Hepatic stellate cell (primary cell): ENCODE measurements at places on chromosomes 7 and 10.

- DNase-seq, result no peak
Measured at GRCh38 chr10:117994771-117995170, 52.0 kb downstream of the RAB11FIP2 start.

DNA sequence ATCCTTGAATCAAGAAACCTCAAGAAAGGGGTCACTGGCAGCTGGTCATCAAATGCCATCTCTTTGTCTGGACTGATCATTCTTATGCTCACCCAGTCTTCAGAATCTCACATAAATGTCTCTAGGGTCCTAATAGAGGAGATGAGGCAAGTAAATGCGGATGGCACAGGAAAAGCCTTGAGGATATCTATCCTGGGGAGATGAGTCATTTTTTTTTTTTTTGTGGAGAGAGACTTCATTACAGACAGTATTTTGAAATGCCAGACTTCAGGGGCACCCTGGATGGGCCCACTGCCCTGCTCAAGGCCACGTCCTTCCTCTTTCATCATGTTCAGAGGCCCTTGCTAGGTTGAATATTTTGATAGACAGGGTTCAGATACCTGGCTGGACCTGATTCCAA lies 19.5 kb upstream of the PLPP4 start:
- DNase-seq, result no peak

GRCh38 chr7:88278881-88279280 lies 27.8 kb downstream of the STEAP4 start:
- no peak for DNase-seq

GRCh38 chr10:132449051-132449810 lies 52.2 kb downstream of the PWWP2B start:
- no peak for DNase-seq

GRCh38 chr7:155598810-155599210 lies 45.7 kb upstream of the RBM33 start:
- peak; percentile 78 for DNase-seq

DNA sequence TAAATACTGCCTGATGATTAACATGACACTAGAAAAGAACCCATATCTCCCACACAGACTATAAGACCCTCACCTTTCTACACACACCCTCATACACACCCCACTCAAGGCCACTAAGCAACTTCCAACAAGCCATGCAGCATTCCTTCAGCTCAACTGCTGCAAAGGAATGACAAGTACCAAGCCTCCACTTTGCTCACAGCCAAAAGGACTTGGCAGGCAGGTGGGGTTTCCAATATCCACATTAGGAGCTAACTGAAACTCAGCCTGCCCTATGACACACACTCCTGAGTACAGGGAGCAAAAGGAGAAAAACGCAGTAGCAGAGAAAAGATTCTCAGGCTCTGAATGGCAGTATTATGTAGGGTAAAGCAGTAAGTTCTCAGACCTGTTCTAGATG lies 13.4 kb downstream of the USP54 start:
- no peak for DNase-seq

DNA sequence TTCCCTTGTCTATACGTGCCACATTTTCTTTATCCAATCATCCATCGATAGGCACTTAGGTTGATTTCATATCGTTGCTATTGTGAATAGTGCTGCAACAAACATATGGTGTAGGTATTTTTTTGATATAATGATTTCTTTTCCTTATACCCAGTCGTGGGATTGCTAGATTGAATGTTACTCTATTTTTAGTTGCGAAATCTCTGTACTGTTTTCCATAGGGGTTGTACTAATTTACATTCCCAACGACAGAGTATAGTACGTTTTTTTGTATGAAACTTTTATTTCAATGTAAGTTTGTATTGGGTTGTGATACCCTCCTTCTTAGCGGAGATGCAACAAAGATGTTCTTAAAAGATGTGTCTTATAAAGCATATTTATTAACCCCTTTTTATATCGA lies 30.0 kb downstream of the AKR1B1 start:
- DNase-seq, result no peak

DNA sequence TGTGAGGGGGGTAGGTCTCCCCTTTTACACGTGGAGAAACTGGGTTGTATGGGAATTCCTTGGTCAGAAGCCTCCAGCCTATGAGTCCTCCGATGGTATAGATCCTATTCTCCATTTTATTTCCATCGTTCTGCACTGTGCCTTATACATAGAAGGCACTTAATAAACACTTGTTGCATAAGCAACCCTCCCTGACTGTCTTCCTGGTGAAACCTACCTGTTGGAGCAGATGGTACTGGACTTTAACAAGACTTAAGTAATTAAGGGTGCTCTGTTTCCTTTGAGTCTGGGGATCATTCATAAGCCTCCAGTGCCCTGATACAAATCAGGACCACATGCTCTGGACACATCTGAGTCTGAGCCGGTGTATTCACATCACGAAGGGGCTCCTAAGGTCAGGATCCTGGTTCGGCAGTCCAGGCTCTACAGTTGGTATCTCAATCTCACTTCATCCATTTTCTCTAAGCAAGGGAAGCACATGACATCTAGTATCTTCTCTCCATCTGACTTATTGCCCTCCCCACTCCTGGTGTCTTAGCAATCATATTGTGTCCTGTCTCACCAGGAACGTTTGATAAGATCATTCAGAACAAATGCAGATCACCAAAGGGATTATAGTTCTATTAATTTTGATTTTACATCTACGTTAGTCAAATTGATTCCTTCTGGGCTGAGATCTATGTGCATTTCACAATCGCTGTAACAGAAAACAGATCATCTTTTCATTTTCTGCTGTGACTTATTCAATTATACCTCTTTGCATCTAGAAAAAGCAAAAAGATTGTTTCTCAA lies 22.8 kb upstream of the EZH2 start:
- no peak for DNase-seq

DNA sequence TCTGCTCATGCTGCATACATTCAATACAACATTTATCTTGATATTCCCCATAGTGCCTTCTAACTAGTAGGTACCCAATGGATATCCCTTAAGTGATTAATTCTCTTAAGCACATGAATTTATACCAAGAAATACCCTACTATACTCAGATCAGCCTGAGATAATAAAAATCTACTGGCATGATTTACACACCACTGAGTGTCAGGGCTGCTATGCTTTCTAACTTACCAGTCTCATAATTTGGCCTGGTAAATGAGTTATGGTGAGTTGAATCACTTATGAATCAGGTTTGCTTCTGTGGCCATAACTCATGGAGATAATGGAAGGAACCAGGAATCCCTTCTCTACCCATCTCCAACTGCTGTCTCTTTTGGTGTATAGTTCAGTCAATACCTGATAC lies 122.8 kb downstream of the THSD7A start:
- no peak for DNase-seq

- DNase-seq, result no peak
Measured at GRCh38 chr10:63304146-63304545, 161.6 kb downstream of the JMJD1C start.

GRCh38 chr10:1673568-1674345 lies 63.6 kb downstream of the ADARB2 start:
- no peak for DNase-seq

- DNase-seq, result peak; percentile 29
Measured at GRCh38 chr7:77797734-77798393, 370 bp downstream of the TMEM60 start.

GRCh38 chr7:47521011-47521795 lies 60.7 kb downstream of the TNS3 start:
- no peak for DNase-seq

GRCh38 chr10:78996792-78997129 lies 72.0 kb upstream of the ZMIZ1 start:
- DNase-seq, result no peak

GRCh38 chr7:92875173-92875572 lies 38.8 kb upstream of the CDK6 start:
- no peak for DNase-seq

- no peak for DNase-seq
Measured at GRCh38 chr10:1570416-1571051, 166.8 kb downstream of the ADARB2 start.

- DNase-seq, result peak; percentile 65
Measured at GRCh38 chr10:126063353-126063791, 167.0 kb downstream of the FANK1 start.

DNA sequence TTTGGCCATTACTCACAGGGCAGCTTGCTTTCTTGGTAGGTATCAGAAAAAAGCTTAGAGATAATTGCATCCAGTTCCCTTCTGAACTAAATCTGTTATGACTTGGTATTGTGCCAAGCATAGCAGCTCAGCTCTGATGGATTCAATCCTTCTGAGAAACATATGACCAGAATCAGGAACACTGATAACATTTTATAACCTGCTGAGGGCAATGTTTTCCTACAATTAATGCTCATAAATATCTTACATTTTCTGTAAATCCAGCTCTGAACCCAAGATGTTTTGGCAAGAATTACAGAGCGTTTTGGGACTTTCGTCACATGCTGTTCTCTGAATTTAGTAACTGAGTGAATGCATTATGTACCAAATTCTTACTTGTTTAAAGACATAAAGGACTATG lies 167.8 kb downstream of the KIF20B start:
- DNase-seq, result no peak

- peak; percentile 13 for DNase-seq
Measured at GRCh38 chr7:12518920-12519681, 51.4 kb upstream of the SCIN start.

GRCh38 chr7:51950813-51951212 lies 634.2 kb upstream of the COBL start:
- DNase-seq, result no peak

DNA sequence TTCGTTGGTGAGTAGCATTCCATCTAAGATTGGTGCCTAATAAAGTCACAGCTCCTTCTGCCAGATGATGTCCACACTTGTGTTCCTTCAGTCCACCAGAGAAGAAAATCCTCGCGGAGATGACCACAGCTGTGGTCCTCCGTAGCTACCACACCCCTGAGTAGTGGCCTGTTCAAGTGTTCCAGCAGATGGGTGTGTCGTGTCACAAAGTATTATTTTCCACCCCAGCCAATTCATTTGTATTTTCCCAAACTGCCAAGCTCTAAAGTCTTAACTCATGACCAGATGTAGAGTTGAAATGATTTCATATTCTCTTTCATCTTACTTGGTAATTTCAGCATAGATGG lies 251.3 kb upstream of the TCF7L2 start:
- DNase-seq, result no peak

DNA sequence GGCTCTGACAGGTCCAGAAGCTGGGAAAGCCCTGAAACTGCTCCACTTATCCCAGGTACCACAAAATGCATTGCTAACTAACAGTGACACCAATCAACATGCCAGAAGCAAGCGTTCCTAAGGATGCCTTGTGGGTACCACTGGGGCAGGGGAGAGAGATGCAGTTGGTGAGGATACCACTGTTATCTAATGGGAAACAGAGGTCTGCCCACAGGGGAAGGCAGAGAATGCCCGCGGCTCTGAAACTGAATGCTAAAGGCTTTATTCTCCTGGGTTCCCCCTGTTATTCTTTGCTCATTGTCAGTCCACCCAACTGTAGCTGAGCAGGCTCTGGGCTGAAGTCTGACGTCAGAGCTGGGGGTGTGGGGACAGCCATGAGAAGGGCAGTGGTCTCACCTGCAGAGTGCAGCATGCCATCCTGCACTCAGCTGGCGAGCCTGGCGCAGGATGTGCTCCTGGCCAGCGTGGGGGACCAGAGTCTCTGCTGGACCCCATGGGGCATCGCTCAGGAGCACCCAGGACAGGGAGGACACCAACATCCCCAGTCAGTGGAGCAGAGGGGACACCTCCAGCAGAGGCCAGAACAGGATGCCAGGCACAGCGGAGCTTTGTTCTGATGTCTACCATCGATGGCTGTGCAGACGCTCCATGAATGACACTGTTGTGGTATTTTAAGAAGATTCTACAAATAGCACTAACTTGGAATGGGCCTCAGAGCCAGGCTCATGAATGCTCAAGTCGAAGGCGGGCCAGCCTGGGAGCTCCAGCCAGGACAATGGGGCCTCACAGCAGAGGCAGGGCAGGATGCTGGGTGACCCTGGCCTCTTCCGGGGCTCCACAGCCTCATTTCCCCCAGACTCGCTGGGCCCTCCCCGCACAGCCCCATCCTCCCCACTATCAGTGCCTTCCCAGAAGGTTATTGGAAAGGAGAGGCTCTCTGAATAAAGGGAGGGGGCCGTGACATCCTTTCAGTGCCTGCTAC lies 95.8 kb downstream of the ARHGAP22 start:
- no peak for DNase-seq

DNA sequence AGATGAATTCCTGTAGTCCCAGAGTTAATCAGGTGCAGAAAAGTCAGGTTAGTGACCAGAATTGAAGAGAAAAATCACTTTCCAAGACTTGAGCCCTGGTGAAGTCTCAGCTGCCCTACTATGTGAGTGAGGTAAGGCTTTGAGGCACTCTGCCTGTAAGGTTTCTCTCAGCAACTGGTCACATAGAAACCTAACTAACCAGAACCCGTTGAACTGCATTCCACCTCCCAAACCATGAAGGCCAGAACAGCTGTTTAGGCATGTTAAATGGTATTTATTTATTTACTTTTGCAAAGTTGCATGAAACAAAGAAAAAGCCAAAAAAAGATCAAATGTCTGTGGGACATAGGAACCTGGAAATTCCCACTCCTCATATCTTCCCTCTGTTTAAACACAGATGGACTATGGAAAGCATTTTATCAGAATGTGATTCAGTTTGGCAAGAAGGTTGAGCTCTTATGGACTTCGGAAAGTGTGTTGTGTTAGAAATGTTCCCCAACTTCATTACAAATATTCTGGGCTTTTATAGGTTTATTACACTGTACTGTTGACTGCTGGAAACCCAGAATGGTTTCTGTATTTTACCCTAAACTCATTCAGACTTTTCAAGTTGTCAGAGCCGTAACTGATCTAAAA lies 12.8 kb upstream of the GPR85 start:
- DNase-seq, result no peak

GRCh38 chr10:5502061-5502521 lies 2.7 kb upstream of the CALML5 start:
- DNase-seq, result no peak

GRCh38 chr10:9807846-9808245 lies 1209.8 kb upstream of the CELF2 start:
- DNase-seq, result no peak

- no peak for DNase-seq
Measured at GRCh38 chr7:28362182-28362581, 50.1 kb upstream of the CREB5 start.

DNA sequence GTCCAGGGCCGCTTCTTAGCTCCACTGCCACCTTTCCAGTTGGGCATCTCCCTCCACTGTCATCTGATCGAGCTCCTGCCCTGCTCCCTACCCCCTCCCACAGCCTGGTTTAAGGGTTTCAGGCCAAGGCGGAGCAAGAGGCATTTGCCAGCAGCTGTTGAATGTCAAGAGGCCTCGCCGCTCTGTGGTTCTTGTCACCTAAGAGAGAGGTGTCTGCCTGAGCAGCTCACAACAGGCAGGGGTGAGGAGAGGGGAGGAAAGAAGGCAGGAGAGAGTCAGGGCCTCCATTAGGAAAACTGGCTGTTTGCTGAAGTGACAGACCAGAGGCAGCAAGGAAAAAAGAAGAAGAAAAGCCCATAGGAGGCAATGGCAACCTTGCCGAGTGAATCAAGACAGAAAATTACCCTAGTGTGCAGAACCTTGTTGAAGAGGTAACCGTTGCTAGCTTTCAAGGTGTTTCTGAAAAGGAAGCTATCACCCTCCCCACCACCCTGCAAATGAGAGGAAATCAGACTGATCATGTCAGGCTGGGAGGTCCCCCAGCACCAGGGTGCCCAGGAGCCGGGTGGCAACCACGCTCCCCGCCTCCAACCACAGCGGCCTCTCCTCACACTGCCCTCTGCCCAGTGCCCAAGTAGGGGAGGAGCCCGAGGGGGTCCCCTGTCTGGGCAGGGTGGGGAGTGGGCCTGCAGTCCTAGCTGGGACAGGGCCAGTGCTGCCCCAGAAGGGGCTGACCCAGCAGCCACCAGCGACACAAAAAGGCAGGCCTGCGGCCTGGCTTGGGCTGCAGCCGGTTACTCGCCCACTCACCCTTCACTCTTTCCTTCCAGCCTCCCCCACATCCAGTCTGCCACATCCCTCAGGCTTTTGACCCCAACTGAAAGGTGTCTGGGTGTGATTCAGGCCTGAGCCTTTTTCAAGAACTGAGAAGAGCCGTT lies 7.1 kb downstream of the GATA3 start:
- no peak for DNase-seq
